ENCODE measurements at places on chromosomes 4 and X.

- no peak for DNase-seq
These were observed 449.8 kb downstream of the INPP4B start for GRCh38 chr4:142396279-142396678.

GRCh38 chr4:80026100-80026499 lies 46.9 kb downstream of the ANTXR2 start:
- DNase-seq: no peak

DNA sequence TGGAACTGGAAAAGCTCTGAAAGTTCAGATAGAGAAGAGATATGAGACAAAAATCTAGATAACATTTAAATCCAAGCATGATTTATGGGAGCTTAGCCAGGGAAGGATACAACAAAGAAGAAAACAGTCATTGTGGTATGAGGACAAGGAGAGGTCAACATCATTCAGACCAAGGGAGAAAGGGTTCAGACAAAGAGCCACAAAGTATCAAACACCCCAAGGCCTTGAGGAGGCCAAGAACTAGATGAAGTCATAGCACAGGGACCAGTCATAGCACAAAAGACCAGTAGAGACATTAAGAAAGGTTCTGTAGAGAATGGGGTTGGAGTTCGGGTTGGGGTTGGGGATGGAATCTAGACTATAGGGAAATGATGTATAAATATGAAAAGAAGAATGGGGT lies 77.4 kb upstream of the NAP1L5 start:
- no peak for DNase-seq

- DNase-seq: peak; percentile 5
These were observed 545.2 kb downstream of the C4orf33 start for GRCh38 chr4:129641179-129641578.

GRCh38 chr4:107913283-107913899 lies 18.0 kb upstream of the CYP2U1 start:
- DNase-seq: peak; percentile 48

GRCh38 chrX:1600406-1601050 lies 9.1 kb downstream of the AKAP17A start:
- no peak for DNase-seq
